ENCODE measurements at places on chromosomes 4 and X.
A peak's percentile ranks its signal among the peaks of the same experiment; 100 is the strongest.

DNA sequence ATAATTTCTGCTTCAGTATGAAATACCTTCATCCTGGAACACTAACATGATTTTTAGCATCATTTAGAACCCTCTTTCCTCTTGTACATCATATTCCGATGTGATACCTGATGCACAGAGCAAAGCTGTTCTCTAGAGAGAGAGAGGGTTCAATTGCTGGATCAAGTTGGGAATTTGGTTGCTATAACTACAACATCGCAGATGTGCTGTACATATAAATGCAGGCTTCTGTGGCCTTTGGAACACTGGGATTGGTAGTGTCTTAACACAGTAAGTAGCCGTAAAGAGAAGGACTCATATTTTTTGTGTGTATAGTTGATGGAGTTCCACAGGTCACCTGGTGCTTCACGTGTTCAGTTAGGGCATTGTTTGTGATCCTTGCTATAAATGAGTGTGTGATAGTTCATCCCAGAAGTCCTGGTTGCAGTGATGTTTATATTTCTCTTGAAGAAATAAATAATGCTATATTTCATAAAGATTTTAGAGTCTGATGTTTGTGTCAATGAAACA, 119.2 kb downstream of the RAPGEF2 start:
- DNase-seq: no peak

GRCh38 chr4:38943343-38943742, 75.7 kb downstream of the FAM114A1 start:
- no peak for DNase-seq

- no peak for DNase-seq
These were observed 74.9 kb downstream of the MAB21L2 start for GRCh38 chr4:150656891-150657290.

DNA sequence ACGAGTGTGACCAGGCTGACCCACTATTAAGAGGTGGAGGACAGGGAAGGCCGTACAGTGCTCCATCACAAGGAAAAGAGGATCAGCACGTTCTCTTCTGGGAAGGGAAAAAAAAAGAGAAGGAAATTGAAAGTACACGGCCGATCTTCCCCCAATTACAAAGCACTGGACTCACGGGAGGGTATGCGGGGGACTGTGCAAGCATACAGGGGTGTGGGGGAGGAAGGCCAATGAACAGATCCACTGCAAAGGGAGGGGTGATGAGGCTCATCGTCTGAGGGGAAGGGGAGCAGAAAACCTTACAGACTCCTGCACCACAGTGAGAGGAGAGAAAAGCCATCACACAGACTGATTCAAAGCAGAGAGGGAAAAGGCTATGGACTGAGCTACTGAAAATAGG, 1.1 kb downstream of the ELK1 start:
- no peak for DNase-seq

GRCh38 chr4:113049421-113050370, at the start of gene ANK2:
ANK2 (plus strand) TSS chr4:113049653; CDS start chr4:113049729, 76 bp downstream.
- DNase-seq: peak; percentile 34

GRCh38 chr4:44221407-44221806, 227.2 kb downstream of the KCTD8 start:
- no peak for DNase-seq
